ENCODE measurements at places on chromosomes 11 and 22.

- DNase-seq = no peak
- no peak overlapping the region for H3K4me3 ChIP-seq
- H3K27ac ChIP-seq = no peak overlapping the region
- H3K36me3 ChIP-seq = no peaks in the 10 kb centered on the region
- no peaks in the 10 kb centered on the region for H3K4me1 ChIP-seq
Measured at GRCh38 chr11:11306855-11307254, 46.2 kb downstream of the CSNK2A3 start.

DNA sequence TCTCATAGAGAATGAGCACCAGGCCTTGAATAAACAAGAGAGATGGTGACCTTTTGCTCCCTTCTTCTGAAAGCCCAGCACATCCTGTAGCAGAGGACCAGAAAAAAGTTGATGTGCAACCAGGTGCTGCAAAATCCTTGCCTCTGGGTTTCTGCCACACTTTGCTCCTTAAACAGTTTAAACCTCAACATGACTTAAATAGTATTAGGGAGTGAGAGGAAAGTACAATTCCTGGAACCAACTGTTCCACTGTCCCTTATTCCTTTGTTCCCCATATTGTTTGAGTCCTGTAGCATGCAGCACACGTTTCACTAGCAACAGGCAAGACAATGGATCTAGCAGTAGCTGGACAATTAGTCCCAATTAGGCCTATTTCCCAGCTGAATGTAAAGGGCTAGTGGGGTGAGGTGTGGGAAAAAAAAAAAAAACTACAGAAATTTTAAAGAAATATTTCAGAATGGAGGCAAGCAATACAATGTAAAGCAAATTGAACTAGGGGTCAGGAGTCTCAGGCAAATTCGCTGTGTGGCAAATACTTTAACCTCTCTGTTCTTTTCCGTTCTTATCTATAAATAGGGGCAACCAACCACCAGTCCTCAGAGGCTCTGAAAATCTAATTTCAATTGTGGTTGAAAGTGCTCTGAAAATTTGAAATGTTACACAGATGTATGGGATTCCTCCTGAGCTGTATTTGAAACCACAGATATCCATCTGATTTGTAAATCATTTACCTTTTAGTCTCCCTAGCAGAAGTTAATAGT, 6.6 kb downstream of the MPPED2 start:
- peaks cover under 1% of the 10 kb centered on the region for H3K27me3 ChIP-seq
- no peaks in the 10 kb centered on the region for H3K36me3 ChIP-seq
- no peaks in the 10 kb centered on the region for H3K4me1 ChIP-seq
- DNase-seq = no peak
- H3K4me3 ChIP-seq = no peak overlapping the region

GRCh38 chr11:27627979-27628378, 72.3 kb downstream of the BDNF start:
- H3K36me3 ChIP-seq = no peaks in the 10 kb centered on the region
- 0 out of 2 replicates have a peak, but pooled peaks cover 2% of the 10 kb centered on the region for H3K27me3 ChIP-seq
- H3K4me3 ChIP-seq = no peak overlapping the region

- no peaks in the 10 kb centered on the region for H3K4me1 ChIP-seq
- H3K36me3 ChIP-seq = no peaks in the 10 kb centered on the region
- no peak overlapping the region for H3K27ac ChIP-seq
- H3K4me3 ChIP-seq = no peak overlapping the region
Measured at GRCh38 chr11:104422324-104422944, 258.5 kb upstream of the PDGFD start.

- H3K27ac ChIP-seq = no peak overlapping the region
- peaks cover under 1% of the 10 kb centered on the region for H3K4me1 ChIP-seq
Measured at GRCh38 chr11:1949302-1949701, 2.2 kb downstream of the MRPL23 start.

DNA sequence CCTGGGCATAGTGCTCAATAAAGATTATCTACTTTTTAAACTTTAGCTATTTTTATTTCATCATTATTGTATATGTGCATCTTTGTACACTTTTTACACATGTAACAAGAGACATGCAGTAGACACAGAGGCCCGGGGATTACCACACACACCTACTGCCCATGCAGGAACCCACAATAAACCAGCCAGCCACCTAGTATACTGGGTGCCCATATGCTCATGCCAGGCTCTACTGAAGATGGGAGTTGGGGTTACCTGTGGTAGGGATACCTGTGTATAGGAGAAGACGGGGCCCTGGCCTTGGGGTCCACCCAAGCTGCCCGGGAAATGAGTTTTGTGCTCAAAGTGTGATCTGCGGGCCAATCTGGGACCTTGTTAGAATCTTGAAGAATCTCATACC, 31.2 kb upstream of the P2RY2 start:
- DNase-seq = no peak
- no peak overlapping the region for H3K27ac ChIP-seq
- H3K4me1 ChIP-seq = peaks cover 5% of the 10 kb centered on the region
- no peaks in the 10 kb centered on the region for H3K36me3 ChIP-seq
- H3K4me3 ChIP-seq = no peak overlapping the region

DNA sequence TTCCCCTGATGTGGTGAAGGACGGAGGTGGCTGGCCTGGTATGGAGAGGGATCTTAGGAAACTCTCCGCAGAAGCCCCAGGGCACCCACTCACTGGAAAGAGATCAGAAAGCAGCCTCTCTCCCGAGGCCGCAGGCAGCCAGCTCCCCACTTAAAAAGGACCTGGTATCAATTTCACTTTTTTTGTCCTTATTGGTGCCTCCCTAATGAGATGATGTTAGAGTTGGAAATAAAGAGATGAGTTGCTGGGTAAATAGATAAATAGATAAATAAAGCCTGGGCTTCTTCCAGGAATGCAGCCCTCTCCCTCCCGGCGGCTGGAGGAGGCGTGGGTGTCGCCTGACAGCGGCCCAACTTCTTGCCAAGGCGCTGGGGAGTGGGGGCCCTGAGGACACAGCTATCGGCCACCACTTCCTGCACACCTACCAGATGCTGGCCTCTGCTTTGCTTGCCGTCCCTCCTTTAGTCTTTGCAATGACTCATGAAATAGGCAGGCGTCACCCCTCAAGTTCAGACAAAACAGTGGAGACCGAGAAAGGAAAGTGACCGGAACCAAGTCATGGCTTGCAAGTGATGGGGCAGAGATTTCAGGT, 42.9 kb downstream of the LINC01488 start:
- no peak for DNase-seq
- no peak overlapping the region for H3K4me3 ChIP-seq
- H3K36me3 ChIP-seq = no peaks in the 10 kb centered on the region
- H3K4me1 ChIP-seq = no peaks in the 10 kb centered on the region
- H3K27ac ChIP-seq = no peak overlapping the region

DNA sequence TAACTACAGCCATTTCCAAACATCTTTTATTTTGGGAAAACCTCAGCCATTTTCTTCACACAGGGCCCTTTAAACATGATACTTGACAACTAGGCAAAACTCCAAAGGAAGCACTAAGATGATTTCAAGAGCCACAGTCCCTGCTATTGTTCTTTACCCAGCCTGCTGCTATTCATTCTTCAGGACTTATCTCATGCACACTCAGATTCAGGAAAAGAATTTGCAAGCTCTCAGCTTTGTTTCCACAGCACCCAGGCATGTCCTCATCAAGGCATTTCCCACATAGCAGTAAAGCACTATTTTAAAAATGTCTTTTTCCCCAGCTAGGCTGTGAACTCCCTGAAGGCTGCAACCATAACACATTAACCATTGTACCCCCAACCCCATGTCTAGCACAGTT, 609.3 kb upstream of the CCDC90B start:
- no peak for DNase-seq
- no peak overlapping the region for H3K27ac ChIP-seq
- H3K27me3 ChIP-seq = no peaks in the 10 kb centered on the region
- H3K36me3 ChIP-seq = no peaks in the 10 kb centered on the region
- H3K4me1 ChIP-seq = no peaks in the 10 kb centered on the region
- no peak overlapping the region for H3K4me3 ChIP-seq

- H3K27ac ChIP-seq = no peak overlapping the region
- no peak for DNase-seq
- H3K4me1 ChIP-seq = no peaks in the 10 kb centered on the region
- peaks cover 11% of the 10 kb centered on the region for H3K27me3 ChIP-seq
- no peak overlapping the region for H3K4me3 ChIP-seq
- no peaks in the 10 kb centered on the region for H3K36me3 ChIP-seq
Measured at GRCh38 chr11:64507832-64508375, 83.1 kb upstream of the SLC22A12 start.

GRCh38 chr11:57742087-57742452, 779 bp downstream of the SELENOH start:
- peak overlapping the region; percentile 96 for H3K27ac ChIP-seq
- peaks cover 11% of the 10 kb centered on the region for H3K4me1 ChIP-seq
- peaks cover 18% of the 10 kb centered on the region for H3K36me3 ChIP-seq
- no peaks in the 10 kb centered on the region for H3K27me3 ChIP-seq
- no peak for DNase-seq

Measured in Panc1 (cell line).